ENCODE measurements at places on chromosomes 5 and 9.
A peak's percentile ranks its signal among the peaks of the same experiment; 100 is the strongest.

DNA sequence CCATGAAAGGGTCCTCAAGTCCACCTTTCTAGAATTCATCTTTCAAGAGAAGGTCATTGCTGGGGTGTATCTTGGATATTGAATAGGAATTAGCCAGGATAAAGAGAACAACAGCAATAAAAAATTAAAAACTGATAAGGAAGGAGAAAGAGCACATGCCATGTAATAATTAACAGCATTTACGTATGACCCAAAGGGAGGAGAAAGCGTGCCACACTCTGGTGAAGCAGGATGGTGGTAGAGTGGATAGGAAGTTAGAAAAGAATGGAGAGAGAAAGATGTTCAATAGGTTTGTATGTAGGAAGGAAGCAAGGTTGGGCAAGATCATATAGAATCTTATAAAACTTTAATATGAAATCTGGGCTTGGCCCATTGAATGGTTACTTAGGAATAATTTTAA lies 751.5 kb downstream of the MAT2B start:
- no peak for DNase-seq

DNA sequence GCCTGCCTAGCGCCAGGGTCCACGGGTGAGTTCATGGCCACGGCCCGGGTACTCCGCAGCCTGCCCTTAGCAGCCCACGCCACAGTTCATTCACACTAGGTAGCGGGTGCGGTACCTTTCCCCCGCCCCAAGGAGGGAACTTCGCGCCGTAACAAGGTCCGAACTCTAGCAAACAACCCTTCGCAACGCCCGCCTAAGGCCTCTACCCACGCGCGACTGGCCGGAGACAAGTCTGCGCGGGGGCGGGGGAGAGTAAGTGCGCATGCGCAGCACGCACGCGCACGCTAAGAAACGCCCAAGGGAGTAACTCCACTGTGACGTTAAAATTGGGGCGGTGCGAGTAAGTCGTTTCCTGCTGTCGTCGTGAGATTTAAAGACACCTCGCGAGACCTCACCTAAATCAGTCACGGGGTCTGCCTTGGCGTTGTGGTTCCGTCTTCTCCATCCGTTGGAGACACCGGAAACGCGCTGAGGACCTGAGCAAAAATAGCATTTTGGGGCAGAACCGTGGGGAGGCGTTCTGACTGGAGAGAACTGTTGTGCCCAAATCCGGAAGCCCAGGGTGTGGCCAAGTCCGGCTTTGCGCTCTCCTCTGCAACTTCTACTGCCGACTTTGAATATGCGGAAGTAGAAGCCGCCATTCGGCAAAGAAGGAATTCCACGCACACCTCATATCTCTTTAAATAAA lies at the start of gene RAPGEF6:
TSS of gene RAPGEF6 (minus strand) at position 234 of the 688 bp plus-strand sequence. CDS start at position 35, 199 bp downstream.
- DNase-seq: peak; percentile 100

DNA sequence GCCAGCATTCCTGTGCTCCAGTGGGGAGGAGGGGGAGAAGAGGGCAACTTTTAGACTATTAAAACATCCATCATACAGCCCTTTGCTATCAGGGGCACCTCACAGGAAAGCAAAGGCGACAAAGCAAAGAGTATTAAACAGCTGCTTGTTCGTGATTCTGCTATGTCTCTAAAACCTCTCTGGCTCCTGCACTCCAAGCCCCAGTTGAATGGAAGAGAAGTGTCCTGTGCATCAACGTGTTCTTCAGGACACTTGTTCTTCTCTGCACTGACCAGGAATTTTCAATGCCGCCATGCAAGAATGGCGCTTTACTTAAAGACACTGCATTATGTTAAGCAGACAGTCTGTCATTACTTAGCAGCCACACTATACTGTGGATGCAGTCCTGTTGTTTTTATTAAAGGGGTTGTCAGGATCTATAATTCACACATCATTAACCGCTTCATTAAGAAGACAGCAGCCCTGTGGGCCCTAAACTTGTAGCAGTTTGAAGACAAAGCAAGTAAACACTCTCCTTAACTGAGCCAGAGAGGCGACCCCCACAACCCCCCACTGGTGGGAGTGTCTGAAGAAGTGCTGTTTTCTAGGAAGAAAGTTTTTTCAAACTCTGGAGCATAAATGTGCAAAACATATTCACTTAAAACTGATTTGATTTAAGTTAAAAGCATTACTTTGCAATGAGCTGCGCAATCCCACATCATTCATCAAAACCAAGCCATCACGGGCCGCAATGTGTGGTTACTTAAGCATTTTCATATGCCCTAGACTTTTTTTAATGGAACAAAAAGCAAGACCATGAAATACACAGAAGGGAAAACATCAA lies 164.5 kb downstream of the ZNF608 start:
- no peak for DNase-seq

DNA sequence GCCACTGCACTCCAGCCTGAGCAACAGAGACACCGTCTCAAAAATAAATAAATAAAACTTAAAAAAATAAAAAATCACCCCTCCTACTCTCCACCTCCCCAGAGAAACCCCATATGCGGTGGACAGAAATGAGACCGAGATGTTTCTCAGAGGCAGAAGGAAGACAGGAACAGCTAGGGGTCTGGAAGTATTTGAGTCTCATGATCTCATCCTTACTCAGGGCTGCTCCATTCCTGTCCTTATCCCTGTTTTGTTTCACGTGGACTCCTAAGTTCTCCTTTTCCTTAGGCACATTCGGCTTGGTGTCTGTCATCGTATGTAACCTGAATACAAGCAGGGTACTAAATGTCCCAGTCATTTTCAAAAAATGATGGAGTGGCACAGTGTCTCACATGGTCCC lies 76.1 kb downstream of the C9orf50 start:
- DNase-seq: no peak

DNA sequence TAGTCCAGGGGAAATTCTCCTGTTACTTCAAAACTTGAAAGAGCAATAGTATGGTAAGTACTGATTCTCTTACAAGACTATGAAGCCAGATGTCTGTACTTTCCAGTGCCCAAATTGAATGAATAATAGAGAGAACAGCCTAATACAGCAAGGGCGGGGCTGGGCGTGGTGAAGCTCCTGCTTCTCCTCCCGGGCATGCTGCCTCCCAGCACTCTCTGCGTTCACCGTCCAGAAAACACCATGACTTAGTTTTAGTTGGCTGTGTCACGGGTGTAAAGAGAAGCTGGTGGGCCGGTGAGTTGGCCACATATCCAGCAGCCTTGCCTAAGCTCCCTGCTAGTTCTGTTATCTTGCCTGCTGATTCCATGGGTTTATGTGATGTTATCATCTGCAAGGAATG lies 40.7 kb upstream of the ADAMTS2 start:
- no peak for DNase-seq

DNA sequence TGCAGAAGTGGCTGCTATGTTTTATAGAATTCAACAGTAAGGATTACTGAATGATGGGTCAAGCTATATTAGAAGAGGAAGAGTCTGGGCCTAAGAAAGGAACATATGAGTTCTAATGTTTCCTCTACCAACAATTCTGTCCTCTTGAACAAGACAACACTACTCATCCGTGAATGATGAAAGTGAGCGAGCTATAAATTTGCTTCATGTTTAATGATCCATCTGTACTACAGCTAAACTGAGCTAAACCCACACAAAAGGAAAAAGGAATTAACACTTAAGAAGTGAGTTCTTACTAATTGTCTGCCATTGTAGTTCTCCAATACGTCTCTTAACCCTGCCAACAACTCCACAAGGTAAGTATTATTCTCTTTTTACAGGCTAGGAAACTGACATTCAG lies 204.4 kb downstream of the GLIS3 start:
- no peak for DNase-seq

GRCh38 chr5:170223906-170224305 lies 8.9 kb upstream of the C5orf58 start:
- DNase-seq: no peak

DNA sequence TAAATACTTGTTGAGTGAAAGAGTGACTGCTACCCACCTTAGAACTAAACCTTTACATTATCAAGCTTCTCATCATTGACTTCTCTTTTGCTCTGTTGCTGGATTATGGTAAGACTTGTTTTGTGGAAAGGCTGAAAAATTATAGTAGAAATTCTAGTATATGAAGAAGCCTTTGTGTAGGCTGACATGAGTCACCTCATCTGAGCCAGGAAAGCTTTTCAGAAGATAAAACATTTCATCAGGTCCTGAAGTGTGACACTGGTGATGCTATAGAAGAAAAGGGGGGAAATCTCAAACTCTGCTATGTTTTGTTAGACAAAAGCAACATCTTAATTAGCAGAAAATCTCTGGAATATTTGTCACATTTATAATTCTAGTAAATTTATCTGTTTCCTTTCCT lies 18.4 kb upstream of the SLC44A1 start:
- DNase-seq: no peak

DNA sequence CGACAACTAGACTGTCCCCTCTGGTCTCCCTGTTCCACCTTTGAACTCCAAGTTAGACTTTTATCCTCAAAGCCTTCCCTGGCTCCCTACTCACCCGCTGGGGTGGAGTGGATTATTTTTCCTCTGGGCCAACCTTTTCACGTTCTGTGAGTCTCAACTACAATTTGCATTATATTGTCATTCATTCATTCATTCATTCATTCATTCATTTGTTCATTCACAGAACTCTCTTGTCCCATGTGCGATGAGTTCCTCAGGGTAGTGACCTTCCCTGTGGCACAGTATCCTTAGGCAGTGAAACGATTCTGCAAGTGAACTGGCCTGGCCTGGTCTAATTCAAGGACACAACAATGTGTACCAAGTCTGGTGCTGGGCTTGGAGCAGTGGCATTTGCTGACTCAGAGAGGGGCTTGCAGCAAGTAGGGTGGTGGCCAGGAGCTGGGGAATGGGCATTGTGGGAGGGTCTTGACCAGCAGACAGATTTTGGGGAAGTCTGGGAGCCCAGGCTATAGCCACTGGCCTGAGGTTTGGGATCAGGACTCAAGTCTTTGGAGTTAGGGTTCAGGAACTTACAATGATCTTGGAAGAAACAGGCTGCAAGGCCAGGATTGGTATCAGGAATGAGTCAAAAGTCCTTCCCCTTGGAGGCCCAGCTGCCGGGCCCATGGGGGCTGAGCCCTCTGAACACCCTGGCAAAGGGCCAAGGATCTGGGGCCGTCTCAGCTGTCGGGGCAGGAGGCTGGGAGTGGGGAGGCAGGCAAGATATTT lies 37.2 kb upstream of the COL15A1 start:
- DNase-seq: no peak

DNA sequence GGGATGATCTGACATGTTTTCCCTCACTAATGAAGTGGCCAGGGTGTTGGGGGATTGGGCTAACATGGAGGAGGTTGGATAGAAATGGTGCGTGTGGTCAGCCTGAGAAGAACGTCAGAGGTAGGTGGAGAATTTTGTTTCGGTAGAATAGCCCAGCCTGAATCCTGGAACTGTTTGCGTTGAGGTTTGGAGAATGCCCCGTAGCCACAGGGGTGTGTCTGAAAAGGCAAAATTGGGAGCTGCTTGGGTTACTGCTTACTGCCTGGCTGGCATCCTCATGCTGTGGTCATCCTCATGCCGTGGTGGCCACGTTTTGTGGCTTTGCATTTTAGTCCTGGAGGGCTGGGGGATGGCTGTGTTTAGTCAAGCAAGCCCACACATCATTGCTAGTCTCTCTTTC lies 236.9 kb downstream of the GOLPH3 start:
- no peak for DNase-seq

DNA sequence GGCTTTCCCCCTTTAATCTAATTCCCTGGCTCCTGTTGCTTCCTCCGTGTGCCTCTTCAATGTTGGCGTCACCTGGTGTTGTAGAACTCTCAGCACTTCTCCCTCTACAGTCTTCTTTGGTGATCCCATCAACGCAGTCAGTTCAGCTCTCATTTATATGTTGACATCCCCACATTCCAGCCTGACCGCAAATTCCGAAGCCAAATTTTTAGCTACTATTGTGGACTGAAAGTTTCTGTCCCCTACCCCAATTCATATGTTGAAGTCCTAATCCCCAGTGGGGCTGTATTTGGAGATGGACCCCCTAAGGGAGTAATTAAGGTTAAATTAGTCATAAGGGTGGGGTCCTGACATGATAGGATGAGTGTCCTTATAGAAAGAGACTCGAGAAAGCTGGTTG lies 210.6 kb upstream of the ADAMTSL1 start:
- no peak for DNase-seq

GRCh38 chr5:138649316-138649720 lies 74.1 kb upstream of the HSPA9 start:
- DNase-seq: no peak

- no peak for DNase-seq
These were observed 54.0 kb upstream of the TGFBR1 start for GRCh38 chr9:99050924-99051323.

DNA sequence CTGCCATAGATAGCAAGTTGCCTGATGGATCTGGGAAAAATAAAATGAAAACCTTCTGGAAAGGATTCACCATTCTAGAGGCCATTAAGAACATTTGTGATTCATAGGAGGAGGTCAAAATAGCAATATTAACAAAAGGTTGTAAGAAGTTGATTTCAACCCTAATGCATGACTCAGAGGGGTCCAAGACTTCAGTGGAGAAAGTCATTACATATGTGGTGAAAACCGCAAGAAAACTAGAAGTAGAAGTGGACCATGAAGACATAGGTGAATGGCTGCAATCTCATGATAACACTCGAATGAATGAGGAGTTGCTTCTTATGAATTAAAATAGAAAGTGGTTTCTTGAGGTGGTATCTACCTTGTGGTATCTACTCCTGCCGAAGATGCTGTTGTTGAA lies 86.6 kb downstream of the GABRA1 start:
- DNase-seq: no peak

DNA sequence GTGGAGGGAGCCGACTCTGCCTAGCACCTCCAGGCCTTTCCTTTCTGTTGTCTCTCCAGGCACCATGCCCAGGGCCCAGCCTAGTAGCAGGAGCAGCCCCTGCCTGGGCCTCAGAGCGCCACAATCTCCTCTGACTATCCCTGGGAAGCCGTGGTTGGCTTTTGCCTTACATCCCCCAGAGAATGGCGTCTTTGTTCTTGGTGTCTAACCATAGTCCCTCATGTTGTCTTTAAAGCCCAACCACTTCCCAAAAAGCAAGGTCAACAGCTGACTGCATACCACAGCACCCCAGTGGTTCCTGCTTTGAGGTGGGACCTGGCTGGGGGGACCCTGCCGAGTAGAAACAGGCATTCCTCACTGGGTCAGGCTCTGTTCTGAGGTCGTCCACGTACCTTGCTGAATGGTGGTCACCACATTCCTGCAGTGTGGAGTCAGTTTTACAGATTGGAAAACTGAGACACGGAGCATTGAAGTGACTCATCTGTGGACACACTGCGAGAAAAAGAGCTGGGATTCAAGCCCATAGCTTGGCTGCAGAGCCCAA lies 13.7 kb upstream of the CERCAM start:
- no peak for DNase-seq

DNA sequence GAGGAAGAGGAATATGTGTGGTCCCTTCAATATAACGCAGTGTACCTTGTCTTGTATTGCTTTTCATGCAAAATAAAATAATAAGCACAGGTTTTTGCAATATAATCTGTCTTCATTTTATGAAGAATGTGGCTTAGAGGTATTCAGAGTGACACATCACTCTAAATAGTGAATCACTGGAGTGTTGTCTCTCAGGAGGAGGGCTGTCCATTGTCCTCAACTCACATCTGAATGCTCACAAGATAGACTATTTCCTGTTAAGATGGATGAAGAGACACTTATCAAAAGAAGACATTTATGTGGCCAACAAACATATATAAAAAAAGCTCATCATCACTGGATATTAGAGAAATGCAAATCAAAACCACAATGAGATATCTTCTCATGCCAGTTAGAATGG lies 1147.5 kb upstream of the C9orf72 start:
- no peak for DNase-seq

Measured in activated CD8-positive, alpha-beta memory T cell treated with anti-CD3 and anti-CD28 coated beads, Interleukin-2, amount 10 ng/mL, durations not matched to agents 7 days and 5 days (primary cell).